ENCODE measurements at places on chromosomes 6 and 20. TPM values are rescaled to one million over a fixed set of nuclear protein-coding genes. Genes with fewer than 3 reads are reported as not detected.

Gene BAK1
- total RNA-seq, result 24.3 TPM

Gene SPTLC3
- total RNA-seq, result under 0.01 TPM

Gene COX4I2
- not detected for total RNA-seq

Gene FAM209B
- total RNA-seq, result not detected

Gene SYNGAP1
- total RNA-seq, result 1.2 TPM

Gene TCP11
- under 0.01 TPM for total RNA-seq

Gene VSX1
- not detected for total RNA-seq

Gene PRELID3B
- total RNA-seq, result 78.6 TPM

Gene PAK1IP1
- total RNA-seq, result 29.6 TPM

Gene PRR18
- not detected for total RNA-seq

Gene WFDC10B
- total RNA-seq, result not detected

Gene MOG
- total RNA-seq, result not detected

Gene APOM
- total RNA-seq, result 0.30 TPM

Gene ADGRF5
- total RNA-seq, result 2.9 TPM

Gene CLIC5
- total RNA-seq, result not detected

Gene OXT
- total RNA-seq, result not detected

Gene TLDC2
- not detected for total RNA-seq

Gene AKAP7
- total RNA-seq, result 3.6 TPM

Gene ANKRD66
- total RNA-seq, result not detected

Gene RAMACL
- 2.4 TPM for total RNA-seq

Gene ABHD16B
- not detected for total RNA-seq

Gene RIPOR2
- 0.46 TPM for total RNA-seq

Gene MDFI
- total RNA-seq, result 42.7 TPM

Gene KIFC1
- 30.2 TPM for total RNA-seq

Gene ADRM1
- 149 TPM for total RNA-seq

Gene LTB
- 3.2 TPM for total RNA-seq
